Vagina (tissue), 2 donors: ENCODE measurements at places on chromosomes 4 and X. TPM values are rescaled to one million over a fixed set of nuclear protein-coding genes. Genes with fewer than 3 reads are reported as not detected.

JAKMIP1 gene
- total RNA-seq = 5.2 TPM

GAGE13 gene
- total RNA-seq = not detected

MMRN1 gene
- 96.3 TPM for total RNA-seq

MAGEA8 gene
- not detected for total RNA-seq

DNA sequence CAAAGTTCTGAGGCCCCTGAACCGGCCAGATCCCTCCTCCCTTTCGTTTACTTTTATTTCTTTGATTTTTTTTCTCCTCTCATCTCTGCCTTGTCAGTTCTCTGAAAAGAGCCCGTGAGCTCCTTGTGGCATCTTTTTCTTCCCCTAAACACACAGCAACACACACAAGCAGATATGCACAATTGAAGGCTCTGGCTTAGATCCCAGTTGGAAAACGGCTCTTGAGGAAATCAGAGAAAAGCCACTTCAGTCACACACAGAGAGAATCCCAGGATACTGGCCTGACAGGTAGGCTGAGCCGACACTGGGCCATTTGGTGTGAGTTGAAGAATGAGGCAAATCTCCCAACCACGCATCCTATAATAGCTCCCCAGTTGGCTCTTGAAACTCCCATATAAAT is 12.9 kb downstream of the DIPK2B start:
- no peak for DNase-seq

GRCh38 chrX:64850371-64851082 is 125.7 kb downstream of the ZC4H2 start:
- no peak for DNase-seq

- DNase-seq = no peak
Measured at GRCh38 chr4:138522366-138522765, 280.2 kb upstream of the SLC7A11 start.

DNA sequence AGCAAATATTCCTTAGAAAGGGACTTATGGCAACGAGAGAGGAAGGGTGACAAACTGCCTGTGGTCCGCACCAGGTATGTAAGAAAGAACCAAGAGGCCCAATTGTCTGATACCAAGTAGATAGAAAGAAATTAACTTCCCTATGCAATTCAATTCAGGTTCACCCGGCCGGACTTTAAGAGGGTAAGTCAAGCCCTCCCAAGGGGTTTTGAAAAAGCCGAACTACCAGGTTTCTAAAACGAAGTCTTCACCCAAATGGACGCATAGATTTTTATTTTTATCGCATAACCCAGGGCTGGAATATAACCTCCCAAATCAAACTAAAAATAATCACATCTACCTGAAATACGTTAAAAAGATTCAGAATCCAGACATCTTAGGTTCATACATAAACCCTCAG is 1.6 kb upstream of the MAB21L2 start:
- DNase-seq = no peak

DNA sequence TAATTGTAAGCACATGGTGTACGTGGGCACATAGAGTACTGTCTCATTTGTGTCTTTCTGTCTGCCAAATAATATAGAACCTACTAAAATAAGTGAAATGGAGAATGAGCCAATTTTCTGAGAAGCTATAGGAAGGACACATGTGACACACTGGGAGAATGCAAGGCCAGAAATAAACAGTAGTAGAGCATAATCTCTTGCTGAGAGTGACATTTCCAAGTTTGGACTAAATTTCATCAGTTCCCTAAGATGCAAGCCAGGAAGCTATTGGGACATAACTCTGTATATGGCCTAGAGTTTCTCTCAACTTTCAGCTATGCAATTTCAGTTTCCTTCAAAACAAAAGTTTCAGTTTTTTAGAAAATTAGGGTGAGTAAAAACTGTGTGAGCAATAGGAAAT is 638.7 kb downstream of the PCDH18 start:
- no peak for DNase-seq

GRCh38 chr4:122692641-122693520 is 39.6 kb upstream of the BBS12 start:
- no peak for DNase-seq

DNA sequence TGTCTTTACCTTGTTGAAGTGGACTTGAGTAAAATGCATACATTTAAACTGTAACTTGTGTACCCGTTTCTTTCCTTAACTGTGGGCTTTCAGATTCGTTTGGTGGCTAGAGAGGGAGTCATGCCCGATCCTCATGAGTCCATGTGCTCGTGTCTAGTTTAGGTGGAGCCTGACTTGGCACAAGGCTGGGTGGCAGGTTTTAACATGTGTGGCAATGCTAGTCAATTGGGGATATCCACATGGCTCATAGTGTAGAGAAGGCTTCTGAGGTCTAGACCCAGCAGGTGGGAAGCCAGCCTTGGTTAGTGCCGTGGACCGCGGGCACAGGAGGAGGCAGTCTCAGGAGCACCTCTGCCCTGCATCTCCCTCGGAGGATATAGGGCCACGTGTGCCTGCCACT is 48.5 kb upstream of the CLCN4 start:
- DNase-seq = no peak

DNA sequence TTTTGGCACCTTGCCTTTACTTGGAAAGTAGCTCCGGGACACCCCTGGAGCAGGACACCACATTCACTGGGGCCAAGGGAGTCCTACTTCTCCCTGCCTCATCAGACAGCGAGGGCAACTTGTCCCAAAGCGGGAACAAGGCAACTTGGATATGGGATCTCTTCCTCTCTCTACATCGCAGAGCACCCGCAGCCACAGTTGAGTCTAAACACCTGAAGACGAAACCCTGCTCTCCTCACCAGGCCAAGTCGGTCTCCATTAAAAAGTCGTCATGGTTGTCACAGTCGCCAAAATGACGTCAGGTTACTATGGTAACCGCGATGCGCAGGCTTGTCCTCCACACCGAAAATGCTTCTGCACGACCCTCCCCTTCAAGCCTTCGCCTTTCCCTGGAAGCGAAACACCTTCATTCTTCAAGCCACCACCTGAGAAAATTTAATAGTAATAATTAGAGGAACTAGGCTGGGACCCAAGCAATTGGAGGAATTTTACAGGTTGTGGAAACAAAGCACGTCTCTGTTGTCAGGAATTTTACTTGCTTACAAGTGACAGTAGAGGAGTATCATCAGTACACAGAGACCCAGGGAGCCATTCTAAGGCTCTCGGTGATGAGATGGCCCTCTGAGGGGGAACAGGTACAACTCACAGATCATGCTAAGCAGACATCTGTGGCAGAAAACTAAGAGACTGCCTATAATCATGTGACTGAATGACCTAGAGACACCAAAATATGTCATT is 30.5 kb upstream of the TCEAL4 start:
- DNase-seq = no peak

DNA sequence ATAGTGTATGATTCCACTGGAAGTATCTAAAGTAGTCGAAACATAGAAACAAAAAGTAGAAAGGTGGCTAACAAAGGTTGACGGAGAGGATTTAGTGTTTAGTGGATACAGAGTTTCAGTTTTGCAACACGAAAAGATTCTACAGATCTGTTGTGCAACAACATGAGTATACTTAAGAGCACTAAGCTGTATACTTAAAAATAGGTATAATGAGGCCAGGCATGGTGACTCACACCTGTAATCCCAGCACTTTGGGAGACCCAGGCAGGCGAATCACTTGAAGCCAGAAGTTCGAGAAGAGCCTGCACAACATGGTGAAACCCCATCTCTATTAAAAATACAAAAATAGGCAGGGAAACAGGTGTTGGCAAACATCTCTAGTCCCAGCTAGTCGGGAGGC is 7.9 kb upstream of the ATRX start:
- no peak for DNase-seq

DNA sequence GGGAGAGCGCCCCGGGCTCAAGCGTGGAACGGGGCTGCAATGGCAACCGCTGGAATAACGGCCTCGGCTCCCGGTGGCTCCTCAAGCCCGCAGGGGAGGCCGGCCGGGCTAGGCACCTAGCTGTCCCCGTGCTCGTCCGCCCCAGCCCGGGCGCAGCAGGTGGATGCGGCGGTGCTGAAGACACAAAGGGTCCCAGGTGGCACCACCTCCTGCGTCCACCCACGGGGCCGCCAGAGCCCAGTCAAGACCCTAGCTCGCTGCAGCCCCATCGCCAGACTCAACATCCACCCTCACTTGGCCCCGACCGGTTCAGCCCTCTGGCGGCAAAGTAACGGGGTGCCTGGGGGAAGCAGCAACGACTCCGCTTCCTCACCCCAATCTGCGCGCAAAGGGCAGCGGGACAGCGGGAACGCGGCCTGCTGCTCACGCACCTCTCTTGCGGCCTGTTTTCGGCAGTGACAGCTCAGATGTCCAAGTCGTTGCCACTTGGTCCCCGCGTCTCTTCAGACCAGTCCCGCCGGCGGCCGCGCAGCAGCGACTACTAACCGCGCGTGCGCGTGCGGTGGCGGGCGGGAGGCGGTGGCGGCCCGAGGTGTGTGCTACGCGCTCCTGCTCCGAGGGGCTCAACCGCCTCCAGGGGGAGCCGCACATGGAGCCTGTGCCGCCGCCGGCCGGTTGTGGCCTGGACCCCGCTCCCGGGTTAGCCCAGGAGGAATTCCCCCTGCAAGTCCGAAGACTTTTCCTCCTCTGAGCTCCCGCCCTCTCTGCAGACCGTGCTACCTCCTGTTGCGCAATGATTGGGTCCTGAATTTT is at the start of gene CLGN:
Gene CLGN, minus strand, starts transcription at position 543 of the 813 bp plus-strand sequence. CDS start 14,570 bp downstream, outside the sequence.
- DNase-seq = no peak

- no peak for DNase-seq
Measured at GRCh38 chr4:167934216-167934615, 158.1 kb upstream of the ANXA10 start.

- no peak for DNase-seq
Measured at GRCh38 chr4:41504167-41504818, 33.7 kb upstream of the LIMCH1 start.

- no peak for DNase-seq
Measured at GRCh38 chrX:71454222-71454621, 78.7 kb upstream of the OGT start.

- DNase-seq = no peak
Measured at GRCh38 chr4:53161787-53162433, 204.0 kb downstream of the SCFD2 start.

GRCh38 chr4:41939016-41939626 is 3.9 kb downstream of the TMEM33 start:
- no peak for DNase-seq
